ENCODE measurements at places on chromosomes 7 and 10.

DNA sequence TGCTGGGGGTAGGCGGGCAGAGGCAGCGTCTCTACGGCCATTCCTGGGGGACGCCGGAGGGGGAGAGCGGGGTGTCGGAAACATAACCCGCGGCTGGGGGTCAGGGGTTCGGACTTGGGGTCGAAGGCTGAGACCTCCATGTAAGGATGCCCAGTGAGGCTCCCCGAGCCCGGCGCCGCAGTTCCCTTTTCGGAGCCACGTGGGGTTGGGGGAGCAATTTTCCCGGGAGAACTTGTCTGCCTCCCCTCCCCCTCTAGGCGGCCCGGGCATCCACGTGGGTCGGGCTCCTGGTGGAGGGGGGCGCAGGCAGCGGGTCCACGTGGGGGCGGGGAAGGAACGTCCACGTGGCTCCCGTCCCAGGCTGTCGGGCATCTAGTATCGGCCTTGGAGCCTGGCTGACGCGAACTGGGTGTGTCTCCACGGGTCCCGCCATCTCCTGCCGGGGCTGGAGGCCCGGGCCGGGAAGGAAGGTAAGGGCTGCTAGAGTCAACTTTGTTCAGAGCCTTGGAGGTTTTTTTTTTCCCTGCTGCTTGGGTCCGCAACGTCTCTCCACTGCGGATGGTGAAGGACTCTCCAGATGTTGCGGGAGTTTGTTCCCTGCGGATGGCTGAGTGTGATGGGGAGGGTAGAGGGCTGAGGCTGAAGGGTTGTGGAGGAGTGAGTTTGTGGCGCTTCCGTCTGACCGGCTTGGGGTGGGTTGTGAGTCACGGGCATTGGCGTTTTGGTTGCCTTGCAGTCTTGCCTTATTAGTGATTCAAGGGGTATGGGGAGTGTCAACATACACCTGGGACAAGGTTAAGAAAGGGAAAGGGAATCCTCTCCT, 744 bp downstream of the PPRC1 start:
- DNase-seq = peak; percentile 67

GRCh38 chr7:137482466-137482865, 138.9 kb upstream of the PTN start:
- DNase-seq = no peak

DNA sequence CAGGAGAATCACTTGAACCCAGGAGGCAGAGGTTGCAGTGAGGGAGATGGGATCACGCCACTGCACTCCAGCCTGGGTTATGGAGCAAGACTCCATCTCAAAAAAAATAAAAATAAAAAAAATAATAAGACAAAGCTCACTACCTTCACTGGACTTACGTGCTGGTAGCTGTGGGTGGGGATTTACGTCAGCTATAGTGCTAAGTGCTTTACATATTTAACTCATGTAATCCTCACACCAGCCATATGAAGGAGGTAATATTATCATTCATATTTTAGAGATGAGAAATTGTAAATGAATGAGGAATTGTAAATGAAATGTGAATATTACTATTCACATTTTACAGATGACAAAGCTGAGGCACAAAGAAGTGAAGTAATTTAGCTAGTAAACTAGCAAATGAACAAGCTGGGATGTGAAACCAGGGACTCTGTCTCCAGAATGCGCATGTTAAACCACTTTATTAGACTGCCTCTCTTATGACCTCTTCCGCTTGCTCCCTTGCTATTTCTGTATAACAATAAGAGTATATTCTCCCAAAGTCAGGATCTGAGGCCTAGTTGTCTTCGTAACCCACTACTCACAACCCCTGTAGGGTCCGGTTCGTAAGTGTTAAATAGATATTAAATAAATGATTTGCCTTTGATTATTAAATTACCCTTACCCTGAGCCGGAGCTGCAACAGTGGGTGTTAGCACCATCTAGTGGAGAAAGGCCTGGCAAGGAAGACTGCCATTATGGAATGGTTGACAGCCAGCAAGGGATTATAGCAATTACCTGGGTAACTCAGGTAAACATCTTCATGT, 70.2 kb downstream of the HTR7 start:
- no peak for DNase-seq

GRCh38 chr10:66836771-66837170, 89.1 kb upstream of the LRRTM3 start:
- DNase-seq = no peak

- DNase-seq = no peak
These were observed 144.7 kb downstream of the NRP1 start for GRCh38 chr10:33189808-33190207.

- no peak for DNase-seq
These were observed 13.0 kb upstream of the ACBD5 start for GRCh38 chr10:27253576-27253975.

DNA sequence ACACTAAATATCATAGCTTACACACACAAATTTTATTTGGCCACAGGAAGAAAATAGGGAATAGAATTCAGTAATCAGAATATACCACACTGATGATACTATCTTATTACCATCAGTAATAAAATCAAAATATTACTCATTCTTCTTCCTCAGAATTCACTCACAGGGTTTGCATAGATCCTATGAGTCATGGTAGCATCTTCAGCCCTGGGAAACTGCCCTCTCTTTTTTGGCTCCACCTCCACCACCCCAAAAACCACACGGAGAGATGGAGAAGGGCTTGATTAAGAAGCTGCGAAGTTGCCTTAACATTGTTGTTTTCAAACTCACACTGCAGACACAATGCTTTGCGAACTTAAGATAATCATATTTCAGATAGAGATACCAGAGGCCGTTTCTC, 154.1 kb upstream of the AHR start:
- peak; percentile 62 for DNase-seq

DNA sequence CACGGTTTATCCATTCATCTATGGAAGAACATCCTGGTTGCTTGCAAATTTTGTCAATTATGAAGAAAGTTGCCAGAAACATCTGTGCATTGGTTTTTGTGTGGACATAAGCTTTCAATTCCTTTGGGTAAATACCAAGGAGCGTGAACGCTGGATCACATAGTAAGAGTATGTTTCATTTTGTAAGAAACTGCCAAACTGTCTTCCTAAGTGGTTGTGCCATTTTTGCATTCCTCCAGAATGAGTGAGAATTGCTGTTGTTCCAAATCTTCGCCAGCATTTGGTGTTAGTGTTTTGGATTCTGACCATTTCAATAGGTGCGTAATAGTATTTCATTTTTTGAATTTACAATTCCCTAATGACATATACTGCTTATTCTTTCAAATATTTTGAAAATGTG, 155.3 kb upstream of the FRMD4A start:
- no peak for DNase-seq

DNA sequence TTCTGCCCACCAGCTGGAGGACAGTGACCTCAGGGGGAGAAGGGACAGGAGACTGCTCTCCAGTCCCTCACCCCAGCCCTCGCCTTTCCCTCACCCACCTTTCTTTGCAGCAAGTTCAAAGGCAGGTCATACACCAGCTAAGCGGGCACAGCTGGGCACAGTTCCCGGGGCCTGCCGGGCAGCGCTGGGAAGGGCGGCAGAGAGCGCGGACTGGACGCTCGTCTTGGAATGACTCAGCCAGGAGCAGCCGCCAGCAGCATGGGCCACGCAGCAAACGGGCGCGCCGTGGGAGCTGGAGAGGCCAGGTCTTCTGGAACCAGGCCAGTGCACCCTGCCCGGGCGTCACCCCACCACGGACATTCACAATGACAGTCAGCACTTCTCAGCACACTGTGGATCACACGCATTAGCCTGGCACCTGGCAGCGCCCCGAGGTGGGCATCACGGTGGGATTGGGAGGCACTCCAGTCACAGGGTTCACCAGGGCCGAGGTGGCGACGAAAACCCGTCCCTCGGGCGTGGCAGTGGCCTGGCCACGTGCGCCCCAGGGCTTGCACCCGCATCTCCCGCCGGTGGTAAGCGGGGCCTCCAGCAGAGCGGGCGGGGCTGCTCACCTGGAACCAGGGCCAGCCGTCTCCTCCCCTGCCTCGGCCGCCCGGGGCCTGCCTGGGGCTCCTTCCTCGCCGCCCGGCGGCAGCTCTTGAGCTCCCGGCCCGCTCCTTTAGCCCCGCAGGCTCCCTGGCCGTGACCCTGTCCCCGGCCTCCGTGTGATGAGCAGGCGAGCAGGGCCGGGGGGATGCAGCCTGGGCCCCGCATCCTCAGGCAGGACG, 29.0 kb upstream of the WDFY4 start:
- no peak for DNase-seq

DNA sequence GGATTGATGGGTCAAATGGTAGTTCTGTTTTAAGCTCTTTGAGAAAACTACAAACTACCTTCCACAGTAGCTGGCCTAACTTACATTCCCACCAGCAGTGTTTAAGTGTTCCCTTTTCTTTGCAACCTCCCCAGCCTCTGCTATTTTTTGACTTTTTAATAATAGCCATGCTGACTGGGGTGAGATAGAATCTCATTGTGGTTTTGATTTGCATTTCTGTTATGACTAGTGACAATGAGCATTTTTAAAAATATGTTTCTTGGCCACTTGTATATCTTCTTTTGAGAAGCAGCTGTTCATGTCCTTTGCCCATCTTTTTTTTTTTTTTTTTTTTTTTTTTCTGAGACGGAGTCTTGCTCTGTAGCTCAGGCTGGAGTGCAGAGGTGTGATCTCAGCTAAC, 155.2 kb upstream of the BMPER start:
- DNase-seq = no peak

- DNase-seq = no peak
These were observed 23.8 kb upstream of the MSMB start for GRCh38 chr10:46069771-46070463.

DNA sequence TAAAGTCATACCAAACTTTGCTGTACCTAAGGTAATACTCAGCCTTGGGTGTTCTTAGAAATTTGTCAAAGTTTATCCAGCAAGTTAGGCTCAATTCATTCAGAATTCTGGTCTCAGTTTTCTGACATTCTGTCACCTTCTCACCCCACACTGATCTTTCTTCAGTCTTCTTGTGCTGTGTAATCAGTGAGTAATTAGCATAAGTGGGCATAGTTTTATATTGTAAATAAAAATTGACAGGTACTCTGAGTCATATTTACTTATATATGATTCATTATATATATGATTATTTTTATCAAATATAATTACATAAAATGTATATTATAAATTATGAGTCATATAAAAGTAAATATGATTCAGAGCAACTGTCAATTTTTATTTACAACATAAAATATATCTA, 170.9 kb upstream of the MAGI2 start:
- no peak for DNase-seq

DNA sequence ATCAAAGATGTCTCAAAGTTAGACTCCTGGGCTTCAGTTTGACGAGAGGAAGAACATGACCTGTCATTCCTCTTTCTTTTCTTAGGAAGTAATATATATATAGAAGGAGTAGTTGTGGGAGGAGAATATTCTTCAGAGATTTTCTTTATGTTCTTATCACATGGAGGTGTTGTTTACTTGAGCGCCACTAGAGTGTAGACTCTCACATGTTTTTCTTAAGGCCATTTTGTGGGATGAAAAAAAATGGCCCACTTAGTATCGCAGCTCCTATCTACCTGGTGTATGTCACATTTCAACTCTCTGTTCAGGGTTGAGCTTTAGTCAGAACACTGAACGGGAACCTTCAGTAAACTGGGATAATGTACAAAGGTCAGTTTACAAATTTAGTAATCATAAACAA, 645.2 kb downstream of the PHTF2 start:
- no peak for DNase-seq

DNA sequence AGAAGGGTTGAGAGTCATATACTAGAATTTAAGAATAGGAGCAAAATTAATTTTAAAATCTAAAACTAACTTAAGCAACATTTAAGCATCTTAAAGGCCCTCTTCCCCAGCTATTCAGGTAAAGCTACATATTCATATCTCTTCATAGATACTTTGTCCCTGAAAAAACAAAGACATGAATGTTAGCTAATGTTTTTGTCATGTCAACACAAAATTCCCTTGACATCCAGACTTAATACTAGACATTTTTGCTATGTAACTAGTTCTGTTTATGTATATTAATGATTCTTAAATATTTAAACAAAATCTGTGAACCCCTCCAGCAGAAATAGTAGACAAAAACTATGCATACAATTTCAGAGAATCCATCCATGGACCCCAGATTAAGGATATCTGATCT, 43.5 kb downstream of the BAZ1B start:
- no peak for DNase-seq
